Ammon's horn (tissue), 1 donor: ENCODE measurements at places on chromosomes 1 and 21.

- no peak for DNase-seq
These were observed 774.7 kb upstream of the ADGRL4 start for GRCh38 chr1:79781261-79781660.

- DNase-seq = no peak
These were observed 406.7 kb downstream of the NTNG1 start for GRCh38 chr1:107547363-107548155.

GRCh38 chr21:15837645-15838044 is 107.9 kb downstream of the USP25 start:
- no peak for DNase-seq

GRCh38 chr1:9028921-9029705 is 2.9 kb upstream of the SLC2A7 start:
- DNase-seq = no peak

DNA sequence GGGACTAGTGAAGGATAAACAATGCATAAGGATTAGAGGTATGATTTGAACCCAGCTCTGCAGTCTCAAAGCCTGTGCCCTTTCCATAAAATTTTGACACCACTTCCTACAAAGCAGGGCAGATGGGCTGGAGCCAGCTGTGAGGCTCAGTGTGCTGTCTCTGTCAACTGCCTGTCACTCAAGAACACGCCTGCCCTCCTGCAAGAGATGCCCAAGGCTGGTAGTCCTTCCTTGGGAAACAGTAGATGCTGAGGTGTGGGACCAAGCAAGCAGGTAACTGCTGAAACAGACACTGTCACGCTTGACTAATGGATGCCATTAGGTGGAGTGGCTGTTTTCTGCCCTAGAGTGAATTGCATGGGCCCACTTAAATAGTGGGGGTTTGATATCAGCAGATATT is 402.0 kb downstream of the PTPRU start:
- DNase-seq = no peak

GRCh38 chr21:26057477-26058170 is 112.9 kb downstream of the APP start:
- peak; percentile 51 for DNase-seq

GRCh38 chr1:160722726-160723125 is 11.1 kb upstream of the CD48 start:
- peak; percentile 29 for DNase-seq

DNA sequence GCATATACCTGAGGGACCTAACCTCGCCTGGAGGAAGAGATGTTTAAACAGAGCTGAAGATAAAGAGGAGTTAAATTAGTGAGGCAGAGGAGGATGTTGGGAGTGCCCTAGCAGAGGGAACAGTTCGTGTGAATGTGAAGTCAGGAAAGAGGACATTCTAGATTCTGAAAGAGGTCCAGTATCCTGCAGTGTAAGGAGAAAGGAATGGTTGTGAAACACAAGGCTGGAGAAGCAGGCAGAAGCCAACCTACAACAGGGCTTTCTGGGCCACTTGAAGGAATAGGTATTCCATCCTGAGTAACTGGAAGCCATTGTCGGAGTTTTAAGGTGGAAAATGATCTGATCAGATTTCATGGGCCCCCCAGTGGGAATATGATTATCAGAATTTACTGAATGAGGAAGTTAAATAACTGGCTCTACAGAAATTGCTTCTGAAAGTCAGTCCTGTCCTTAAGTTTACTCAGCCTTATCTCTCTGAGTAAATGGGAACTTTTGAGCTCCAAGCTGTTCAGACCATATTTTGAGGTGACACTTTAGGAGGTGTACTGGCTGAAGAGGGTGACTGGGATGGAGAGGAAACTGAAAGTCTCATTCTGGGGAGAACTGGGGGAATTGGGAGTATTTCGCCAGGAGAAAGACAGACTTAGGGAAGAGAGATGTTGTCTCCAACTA is 24.4 kb upstream of the FAAH start:
- DNase-seq = no peak

GRCh38 chr1:64312431-64312830 is 109.0 kb downstream of the UBE2U start:
- no peak for DNase-seq

DNA sequence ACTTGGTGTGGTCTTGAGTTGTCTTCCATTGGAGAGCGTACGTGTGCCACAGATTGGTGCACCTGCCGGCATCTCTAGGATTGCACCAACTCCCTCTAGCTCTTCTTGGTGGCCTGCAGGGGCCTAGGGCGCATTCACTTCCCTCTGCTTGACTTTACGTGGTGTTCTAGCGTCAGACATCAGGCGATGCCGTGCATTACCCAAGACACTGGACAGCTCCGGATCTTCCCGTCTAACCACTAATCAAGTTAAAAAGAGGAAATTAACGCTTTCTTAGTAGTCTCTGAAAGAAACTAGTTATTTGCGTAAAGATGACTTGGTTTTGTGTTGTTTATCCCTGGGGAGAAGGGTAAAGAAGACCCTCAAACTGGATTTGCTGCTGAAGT is 510 bp upstream of the IL10RB start:
- peak; percentile 75 for DNase-seq

- DNase-seq = no peak
These were observed 263.2 kb upstream of the ZP4 start for GRCh38 chr1:238153939-238154338.

DNA sequence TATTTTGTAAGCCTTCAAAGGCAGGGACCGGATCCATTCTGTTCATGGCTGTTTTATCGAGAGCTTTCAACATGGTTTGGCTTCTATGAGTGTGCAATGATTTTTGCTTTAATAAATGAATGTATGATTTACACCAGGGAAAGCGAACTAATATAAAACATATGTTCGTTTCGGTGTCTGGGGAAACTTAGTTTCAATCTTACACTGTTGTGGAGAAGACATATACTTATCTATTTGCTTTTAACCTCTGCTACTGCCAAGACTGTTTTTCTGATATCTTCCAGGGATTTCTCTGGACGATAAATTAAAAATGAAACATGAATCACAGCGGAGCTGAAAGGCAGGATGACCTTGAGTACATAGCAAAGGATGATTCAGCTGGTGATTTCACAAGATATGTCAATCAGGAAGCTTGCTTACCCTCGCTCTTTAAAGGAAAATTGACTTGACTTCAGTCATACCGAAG is 14.7 kb upstream of the CYYR1 start:
- DNase-seq = no peak

DNA sequence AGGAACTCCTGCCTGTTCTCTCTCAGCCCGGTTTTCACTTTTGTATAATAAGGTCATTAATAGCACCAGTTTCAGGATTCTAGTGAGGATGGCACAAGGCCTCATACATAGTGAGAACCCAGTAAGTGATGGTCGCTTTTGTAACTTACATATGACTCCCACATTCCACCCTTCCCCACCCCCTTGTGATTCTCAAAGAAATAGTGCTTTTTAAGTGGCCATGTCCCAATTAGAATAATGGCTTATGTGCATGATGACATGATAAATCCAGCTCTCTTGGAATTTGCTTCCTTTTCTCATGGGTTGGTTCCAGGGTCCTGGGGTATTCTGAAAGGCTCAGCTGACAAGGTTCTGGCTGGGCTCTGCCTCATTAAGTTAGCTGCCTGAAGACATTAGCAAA is 189.9 kb downstream of the URB2 start:
- no peak for DNase-seq

GRCh38 chr21:44298301-44298700 is 1.6 kb upstream of the PFKL start:
- no peak for DNase-seq

- no peak for DNase-seq
These were observed at the start of gene ADSS2 for GRCh38 chr1:244451539-244451950. Gene ADSS2, minus strand, starts transcription at chr1:244451909. Its CDS starts 92 bp downstream, at chr1:244451817.

GRCh38 chr1:61224609-61225008 is 142.2 kb downstream of the NFIA start:
- DNase-seq = no peak

- DNase-seq = no peak
These were observed 26.1 kb upstream of the RGL1 start for GRCh38 chr1:183778568-183779433.

DNA sequence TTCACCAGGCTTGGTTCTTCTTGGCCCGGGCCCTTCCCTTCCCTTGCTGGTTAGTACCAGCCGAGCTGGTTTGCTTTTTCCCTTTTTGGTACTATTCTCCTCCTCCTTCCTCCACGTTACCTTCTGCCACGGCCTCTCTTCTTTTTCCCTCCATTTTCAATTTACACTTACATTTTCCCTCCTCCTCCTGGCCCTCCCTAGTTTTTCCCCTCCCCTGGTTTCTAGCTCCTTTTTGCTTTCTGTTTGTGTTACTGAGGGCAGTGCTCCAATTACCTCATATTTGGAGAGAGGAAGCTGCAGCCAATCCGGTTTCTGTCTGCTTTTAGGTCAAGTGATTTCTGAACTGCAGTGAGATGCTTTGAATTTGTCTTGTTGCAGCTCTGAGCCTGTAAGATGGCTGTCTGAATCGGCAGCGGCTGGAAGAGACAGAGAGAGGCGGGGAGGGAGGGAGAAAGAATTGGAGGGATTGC is 63.7 kb downstream of the MACF1 start:
- DNase-seq = peak; percentile 85

GRCh38 chr21:15000081-15000480 is 64.7 kb downstream of the NRIP1 start:
- no peak for DNase-seq

- no peak for DNase-seq
These were observed 8.0 kb upstream of the BRWD1 start for GRCh38 chr21:39321424-39321823.

GRCh38 chr1:68046885-68047658 is 3.4 kb downstream of the DIRAS3 start:
- DNase-seq = no peak

DNA sequence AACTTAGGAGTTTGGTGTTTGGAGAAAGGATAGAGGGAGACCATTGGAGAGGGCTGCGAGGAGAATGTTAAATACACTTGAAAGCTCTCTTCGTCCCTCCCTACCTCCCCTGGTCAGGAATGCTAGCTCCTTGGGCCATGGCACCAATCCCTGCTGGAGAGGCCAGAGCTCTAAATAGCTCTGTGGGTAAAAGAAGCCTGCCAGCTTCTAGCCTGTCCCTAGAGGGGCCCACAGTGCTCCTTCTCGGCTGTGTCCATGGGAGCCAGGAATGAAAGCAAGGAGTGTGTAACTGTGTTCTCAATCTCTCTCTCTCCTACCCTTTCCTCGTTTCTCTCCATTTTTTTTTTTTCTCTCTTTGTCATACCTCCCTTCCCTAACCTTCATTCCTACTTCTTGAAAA is at the start of gene CCDC190:
TSS of gene CCDC190 (minus strand) at position 75 of the 400 bp plus-strand sequence. CDS start 1,529 bp downstream, outside the sequence.
- peak; percentile 49 for DNase-seq

DNA sequence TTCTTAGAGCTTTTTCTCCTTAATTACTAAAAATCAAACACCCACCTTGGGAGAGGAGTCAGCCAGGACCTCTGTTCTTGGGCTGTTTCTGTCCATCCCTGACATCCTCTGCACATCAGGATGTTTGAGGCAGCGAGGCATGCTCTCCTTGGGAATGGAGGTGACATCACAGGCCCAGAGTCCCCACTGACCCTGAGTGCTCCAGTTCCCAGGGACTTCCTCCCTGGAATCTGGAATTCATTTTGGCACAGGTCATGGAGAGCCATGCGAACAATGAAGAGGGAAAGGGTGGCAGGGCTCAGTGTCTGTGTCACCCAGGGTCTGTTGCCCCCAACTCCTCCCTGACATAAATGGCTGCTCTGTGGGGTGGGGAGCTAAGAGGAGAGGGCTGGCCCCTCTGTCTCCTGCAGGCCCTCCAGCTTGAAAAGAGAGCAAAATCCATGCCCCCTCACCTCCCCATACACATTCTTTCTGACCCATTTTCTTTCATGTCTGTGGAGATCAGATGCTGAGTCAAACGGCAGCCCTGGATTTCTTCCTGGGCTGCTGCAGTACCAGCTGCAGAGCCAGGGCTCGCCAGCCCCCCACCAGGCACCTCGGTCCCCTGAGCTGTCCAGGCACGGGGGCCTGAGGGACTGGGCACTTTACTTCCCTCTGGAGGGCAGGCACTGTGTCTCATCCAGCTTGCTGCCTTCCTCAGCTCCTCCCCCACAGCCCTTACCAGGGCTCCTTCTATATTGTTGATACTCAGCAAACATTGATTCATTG is 102.0 kb downstream of the NMNAT2 start:
- no peak for DNase-seq

- DNase-seq = no peak
These were observed 27.7 kb downstream of the PTAFR start for GRCh38 chr1:28148880-28149195.

GRCh38 chr1:161676441-161676840 is 13.5 kb downstream of the FCGR2B start:
- peak; percentile 25 for DNase-seq

- no peak for DNase-seq
These were observed 7.9 kb upstream of the ERO1B start for GRCh38 chr1:236289492-236290131.

DNA sequence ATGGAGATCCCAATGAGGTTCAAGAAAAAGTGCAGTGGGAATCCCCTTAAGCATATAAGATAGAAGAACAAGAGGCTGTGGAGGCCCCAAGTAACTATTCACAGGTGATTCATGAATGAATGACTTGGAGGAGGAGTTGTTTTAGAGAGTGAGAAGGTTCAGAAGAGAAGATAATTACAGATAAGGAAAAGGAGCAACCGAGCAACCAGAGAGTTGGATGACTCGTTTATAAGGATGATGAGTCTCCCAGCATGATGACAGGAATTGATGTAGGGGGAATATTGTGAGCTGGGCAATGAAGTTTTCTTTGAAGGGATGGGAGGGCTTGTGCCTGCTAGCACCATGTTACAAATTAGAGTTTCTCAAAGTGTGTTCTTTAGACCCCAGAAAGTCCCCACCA is 9.8 kb downstream of the C8A start:
- DNase-seq = no peak

- DNase-seq = no peak
These were observed 51.9 kb downstream of the ABL2 start for GRCh38 chr1:179177615-179178014.

DNA sequence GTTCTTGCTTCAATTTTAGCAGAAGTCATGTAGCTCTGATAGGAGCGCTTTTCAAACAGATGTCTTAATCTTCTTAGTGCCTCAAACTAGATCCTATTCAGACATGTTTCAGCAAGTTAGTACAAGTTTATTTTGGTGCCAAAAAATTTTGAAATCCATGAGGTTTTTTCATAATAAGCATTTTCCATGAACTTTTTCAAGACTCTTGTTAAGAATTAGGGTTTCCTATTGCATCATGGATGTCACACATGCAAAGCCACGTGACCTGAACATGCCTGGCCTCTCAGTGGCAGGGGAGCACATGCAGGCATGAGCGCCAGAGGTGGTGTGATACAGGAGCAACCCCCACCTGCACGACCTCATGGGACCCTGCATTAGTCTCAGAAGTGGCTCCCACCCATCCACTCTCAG is 67.6 kb downstream of the POFUT2 start:
- DNase-seq = no peak

GRCh38 chr21:44603109-44603875 is 2.9 kb downstream of the KRTAP10-7 start:
- no peak for DNase-seq

- DNase-seq = peak; percentile 58
These were observed 22.9 kb downstream of the UMODL1 start for GRCh38 chr21:42093991-42094421.

GRCh38 chr1:43147625-43148327 is 24.3 kb downstream of the EBNA1BP2 start:
- DNase-seq = peak; percentile 80
